ENCODE measurements at places on chromosomes 2 and 18. TPM values are rescaled to one million over a fixed set of nuclear protein-coding genes. Genes with fewer than 3 reads are reported as not detected.
A peak's percentile ranks its signal among the peaks of the same experiment; 100 is the strongest.

- no peak for DNase-seq
These were observed 30.9 kb upstream of the UBE2F start for GRCh38 chr2:237935740-237936452.

DNA sequence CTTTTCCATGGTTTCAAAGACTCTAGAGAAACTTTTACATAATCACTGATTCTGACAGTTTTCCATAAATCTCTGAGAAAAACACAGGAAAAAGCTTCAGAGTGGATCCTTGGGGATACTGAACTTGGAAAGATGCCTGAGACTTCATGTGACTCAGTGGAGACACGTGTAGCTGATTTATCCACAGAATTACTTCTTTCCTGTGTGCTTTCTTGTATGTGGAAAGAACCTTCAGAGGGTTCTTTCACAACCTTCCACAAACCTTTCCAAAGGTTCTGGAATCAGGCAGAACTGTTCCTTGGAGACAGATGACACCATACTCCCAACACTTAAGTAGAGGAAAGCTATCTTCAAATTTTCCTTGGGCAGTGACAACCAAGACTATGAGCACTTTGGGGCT lies 207.2 kb downstream of the RND3 start:
- no peak for DNase-seq

DNA sequence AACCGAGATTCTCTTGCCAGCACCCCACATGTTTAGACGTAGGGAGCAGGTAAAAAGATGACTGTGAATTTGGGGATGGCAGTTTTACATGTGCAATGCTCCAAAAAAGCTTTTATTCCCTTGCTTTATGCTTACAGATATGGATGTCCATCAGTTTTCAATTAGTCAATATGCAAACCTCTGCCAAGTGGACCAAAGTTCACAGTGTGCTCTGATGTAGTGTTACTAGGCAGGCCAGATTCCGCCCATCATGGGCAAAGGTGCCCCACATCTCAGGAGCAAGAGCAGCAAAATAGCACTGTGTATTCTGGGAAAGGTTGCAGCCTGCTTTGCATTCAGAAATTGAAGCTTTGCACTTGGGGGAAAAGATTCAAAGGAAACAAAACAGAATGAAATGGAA lies 329.7 kb upstream of the ZEB2 start:
- no peak for DNase-seq

DNA sequence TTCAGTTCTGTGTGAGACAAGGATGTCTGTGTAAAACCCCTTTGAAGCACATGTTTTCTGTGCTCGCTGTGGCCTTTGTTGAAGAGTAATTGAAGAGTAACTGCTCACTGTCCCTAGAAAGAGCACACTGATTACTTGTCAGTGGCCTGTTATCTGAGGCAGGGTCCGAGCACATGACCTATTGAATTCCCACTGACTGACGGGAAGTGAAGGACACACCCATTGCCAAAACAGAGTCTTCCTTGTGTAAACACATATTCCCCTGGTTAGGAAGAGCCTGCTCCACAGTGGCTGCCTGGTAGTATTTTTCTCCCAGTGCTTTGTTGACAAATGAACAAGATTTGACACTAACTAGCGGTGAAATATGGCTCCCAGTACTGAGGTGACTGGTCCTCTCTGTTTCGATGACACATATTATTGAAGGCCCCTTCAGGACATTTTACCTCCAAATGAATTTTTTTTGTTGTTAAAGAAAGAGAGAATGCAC lies 148.5 kb upstream of the GYPC start:
- DNase-seq: no peak

- DNase-seq: peak; percentile 54
These were observed 10.8 kb downstream of the IL36B start for GRCh38 chr2:113041871-113042270.

GRCh38 chr2:69549421-69549820 lies 94.1 kb downstream of the AAK1 start:
- no peak for DNase-seq

DNA sequence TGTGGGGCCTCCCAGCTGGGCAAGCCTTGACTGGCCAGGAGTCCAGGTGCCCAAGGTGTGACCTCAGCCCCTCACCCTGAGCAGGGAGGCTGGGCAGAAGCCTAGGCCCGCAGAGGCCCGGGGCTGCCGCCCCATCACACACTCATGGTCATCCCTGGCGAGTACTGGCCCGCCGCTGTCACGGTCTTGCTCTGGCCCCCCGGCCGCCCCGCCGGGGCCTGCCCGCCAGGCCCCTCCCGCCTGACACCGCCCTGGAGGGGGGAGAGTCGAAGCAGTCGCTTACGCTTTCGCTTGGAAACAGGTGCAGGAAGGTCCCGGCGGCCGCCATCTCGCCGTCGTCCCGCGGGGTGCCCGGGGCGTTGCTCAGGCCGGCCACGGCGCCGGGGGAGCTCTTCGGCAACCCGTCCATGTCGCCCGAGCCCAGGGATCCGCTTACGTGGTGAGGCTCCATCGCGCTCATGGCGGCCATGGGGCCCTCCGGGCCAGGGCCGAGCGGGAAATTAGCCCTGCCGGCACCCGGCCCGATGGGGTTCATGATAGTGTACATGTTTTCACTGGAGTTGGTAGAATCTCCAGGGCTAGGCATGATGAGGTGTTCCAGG lies 26.6 kb upstream of the ANKRD62 start:
- no peak for DNase-seq

- DNase-seq: no peak
These were observed 273.3 kb downstream of the NDUFA10 start for GRCh38 chr2:239751679-239752355.

DNA sequence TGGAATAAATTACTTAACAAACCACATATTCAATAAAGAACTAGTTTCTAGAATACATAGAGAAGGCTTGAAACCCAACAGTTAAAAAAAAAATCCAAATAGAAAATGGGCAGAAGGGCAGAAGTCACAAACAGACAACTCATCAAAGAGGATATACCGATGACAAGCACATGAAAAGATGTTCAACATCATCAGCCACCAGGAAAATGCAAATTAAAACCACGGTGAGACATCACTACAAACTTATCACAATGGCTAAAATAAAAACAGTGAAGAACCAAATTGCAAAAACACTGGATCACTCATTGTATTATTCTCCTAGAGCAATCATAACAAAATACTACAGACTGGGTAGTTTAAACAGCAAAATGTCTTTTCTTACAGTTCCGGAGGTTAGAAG lies 14.5 kb downstream of the SESTD1 start:
- no peak for DNase-seq

GRCh38 chr2:78417355-78417754 lies 608.1 kb upstream of the REG3G start:
- no peak for DNase-seq

GRCh38 chr2:38605298-38605830 lies 2.6 kb upstream of the HNRNPLL start:
- no peak for DNase-seq

- DNase-seq: no peak
These were observed 3.6 kb upstream of the RUFY4 start for GRCh38 chr2:218065239-218066006.

GRCh38 chr2:127747621-127748020 lies 46.3 kb downstream of the SFT2D3 start:
- no peak for DNase-seq

DNA sequence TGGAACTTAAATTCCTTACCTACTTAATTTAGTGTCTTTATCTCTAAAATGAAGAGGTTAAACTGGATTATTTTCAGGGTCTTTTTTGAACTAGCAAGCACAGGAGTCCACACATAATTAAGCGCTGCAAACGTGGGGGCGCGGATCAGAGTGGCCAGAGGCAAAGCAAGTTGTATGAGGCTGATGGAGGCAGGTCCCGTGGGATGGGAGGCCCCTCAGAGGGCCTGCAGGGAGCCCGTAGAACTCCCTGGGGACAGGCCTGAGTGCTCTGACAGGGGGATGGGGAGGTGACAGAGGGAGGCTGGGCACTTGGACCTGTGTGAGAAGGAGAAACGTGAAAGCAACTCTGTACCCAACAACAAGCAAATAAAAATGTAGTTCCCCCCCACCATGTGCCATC lies 177.8 kb downstream of the ACKR3 start:
- DNase-seq: no peak

DNA sequence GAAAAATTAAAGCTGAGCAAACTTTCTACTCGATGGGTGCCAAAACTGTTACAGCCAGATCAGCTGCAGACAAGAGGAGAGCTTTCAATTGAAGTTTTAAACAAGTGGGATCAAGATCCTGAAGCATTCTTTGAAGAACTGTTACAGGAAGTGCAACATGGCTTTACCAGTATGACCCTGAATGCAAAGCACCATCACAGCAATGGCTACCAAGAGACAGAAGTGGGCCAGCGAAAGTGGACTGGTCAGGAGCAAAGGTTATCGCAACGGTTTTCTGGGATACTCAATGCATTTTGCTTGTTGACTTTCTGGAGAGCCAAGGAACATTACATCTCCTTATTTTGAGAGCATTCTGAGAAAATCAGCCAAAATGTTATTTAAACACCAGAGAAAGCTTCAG lies 9.1 kb upstream of the SERPINB5 start:
- no peak for DNase-seq

- DNase-seq: no peak
These were observed 76.3 kb downstream of the R3HDM1 start for GRCh38 chr2:135607561-135607960.

DNA sequence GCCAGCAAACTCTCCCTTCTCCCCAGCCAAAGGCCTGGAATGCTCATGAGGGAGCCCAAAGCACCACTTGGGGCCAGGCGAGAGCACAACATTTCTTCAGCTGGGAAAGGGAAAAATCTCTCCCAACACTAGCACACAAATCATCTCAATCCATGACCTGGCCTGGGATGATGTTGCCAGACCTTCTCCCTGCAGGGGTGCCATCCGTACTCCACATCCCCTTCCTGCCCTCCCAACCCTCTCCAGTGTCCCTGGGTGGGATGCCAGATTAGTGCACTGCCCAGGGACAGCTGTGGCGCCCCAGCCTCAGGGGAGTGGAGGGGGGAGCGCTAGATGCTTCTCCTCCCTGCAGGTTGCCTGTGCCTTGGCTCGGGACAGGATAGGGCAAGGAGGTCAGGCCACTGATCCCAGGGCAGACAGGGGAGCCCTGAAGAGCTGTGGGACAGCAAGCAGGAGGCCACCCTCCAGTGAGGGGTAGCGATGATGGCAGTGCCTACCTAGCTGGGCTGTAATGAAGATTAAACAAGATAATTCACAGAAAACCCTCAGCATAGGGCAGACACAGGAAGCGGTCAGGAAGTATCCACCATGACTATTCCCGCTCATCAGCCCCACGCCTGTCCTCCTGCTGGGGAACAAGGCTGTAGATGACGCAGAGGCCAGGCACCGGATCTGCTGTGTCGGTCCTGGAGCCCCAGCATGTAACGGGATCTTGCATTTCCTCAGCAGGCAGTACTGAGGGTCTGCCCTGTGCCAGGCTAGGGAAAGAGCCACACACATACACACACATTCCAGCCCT lies 31.1 kb downstream of the SERTAD2 start:
- no peak for DNase-seq

- no peak for DNase-seq
These were observed 39.7 kb downstream of the CDCA7 start for GRCh38 chr2:173394091-173394974.

GAD1 gene
- 29.8 TPM for total RNA-seq

RNASEH1 gene
- total RNA-seq: 28.1 TPM

PTCD3 gene
- total RNA-seq: 50.0 TPM

Measured in HT-29 (cell line).